ENCODE measurements at places on chromosomes 5 and 9. TPM values are rescaled to one million over a fixed set of nuclear protein-coding genes. Genes with fewer than 3 reads are reported as not detected.

REXO4 gene
- total RNA-seq: 13.1 TPM

GRCh38 chr9:69458176-69458575 is 133.2 kb downstream of the ENTREP1 start:
- no peak for DNase-seq

DNA sequence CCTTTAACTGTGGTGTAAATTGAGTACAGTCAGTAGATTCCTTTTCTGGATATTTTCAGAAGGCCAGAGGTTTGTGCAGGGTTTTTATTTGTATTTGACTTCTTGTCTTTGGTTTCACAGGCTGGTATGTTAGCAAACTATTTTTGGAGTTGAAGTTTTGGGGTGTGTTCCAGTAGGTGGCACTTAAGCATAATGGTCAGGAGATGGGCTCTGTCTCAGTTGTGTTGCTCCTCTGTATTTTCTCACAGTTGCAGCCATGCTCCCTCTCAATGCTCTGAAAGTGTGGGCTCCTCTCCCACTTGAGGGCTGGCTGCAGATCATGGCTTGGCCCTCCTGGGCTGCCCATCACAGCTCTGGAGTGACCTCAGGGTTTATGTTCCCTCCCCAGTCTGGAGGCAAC is 267.0 kb upstream of the PCSK5 start:
- DNase-seq: no peak

DNA sequence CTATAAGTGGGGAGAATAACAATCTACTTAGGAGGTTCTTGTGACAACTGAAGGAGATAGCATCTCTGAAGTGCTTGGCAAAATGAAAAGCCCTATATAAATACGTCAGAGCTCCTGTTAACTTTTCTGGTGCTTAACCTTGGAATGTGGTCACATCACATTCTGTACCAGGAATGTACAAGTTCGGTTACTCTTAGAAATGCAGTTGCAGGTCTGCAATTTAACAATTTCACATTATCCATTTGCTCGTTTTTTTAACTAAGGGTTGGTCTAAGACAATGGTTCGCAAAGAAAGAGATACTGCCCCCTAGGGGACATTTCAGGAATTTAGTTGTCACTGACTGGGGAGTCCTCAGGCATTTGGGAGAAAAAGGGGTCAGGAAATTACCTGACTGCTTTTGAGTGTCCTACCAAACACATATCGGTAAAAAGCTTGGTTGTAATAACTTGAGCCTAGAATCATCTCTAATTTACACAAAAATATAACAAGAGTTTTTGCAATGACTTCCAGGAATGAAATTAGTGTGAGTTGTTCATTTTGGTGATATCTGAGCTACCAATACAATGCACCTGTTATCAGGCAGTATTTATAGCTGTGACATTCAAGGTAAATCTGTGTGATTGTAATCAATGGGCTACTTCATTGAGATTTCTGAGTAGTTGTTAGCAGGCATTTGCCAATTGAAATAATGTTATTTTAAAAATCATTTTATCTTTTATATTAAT is 5.4 kb upstream of the HBEGF start:
- no peak for DNase-seq

DNA sequence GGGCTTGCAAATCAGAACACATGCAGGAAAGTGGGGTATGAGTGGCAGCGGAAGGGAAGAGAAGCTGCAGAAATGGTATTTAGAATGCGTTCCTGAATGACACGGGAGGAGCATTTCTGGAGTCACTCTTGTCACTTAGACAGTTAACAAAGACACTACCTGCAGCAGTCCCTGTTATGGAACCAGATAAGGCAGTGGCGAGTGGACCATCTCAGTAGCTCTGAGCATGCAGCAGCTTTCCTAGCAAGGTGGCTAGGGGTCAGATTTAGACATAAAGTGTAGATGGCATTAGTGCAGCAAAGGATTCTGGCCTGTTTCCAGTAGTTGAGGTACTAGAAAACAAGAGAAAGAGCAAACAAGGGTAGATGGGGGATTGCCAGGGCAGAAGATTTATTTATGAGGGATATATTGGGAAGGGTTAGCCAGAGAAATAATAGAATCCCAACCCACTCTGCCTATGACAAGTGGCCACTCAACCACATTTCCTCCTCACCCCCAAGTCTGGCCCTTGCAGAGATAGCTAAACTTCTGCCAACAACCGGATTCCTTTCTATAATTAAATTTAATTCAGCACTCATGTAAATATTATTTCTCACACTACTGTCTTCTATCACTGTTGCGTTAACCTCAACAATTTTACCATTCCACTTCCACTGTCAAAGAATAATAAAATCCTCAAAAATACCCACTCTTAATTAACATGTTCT is 201.6 kb downstream of the DCP2 start:
- no peak for DNase-seq
